ENCODE measurements at places on chromosomes 2 and 18. TPM values are rescaled to one million over a fixed set of nuclear protein-coding genes. Genes with fewer than 3 reads are reported as not detected.
A peak's percentile ranks its signal among the peaks of the same experiment; 100 is the strongest.

DNA sequence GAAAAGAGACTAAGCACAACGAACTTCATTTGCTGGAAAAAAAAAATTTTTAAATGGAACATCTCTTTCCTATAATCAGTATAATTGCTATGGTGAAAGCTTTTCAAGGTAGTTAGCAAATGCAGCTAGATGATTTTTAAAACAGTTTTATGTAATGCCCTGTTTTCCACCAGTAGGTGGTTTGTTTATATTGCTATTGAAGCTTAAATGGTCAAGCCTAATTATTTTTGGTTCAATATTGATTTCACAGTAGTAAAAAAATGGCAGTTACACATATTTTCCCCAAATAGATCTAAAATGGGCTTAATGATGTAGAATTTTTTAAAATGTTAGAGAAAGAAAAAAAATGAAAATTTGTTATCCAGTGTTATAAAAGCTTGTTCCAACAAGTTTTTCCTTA, 70.2 kb downstream of the CDH19 start:
- no peak overlapping the region for H3K27ac ChIP-seq
- no peak for DNase-seq
- no peaks in the 10 kb centered on the region for H3K27me3 ChIP-seq
- H3K36me3 ChIP-seq, result no peaks in the 10 kb centered on the region
- no peak overlapping the region for H3K4me3 ChIP-seq
- H3K4me1 ChIP-seq, result no peaks in the 10 kb centered on the region

DNA sequence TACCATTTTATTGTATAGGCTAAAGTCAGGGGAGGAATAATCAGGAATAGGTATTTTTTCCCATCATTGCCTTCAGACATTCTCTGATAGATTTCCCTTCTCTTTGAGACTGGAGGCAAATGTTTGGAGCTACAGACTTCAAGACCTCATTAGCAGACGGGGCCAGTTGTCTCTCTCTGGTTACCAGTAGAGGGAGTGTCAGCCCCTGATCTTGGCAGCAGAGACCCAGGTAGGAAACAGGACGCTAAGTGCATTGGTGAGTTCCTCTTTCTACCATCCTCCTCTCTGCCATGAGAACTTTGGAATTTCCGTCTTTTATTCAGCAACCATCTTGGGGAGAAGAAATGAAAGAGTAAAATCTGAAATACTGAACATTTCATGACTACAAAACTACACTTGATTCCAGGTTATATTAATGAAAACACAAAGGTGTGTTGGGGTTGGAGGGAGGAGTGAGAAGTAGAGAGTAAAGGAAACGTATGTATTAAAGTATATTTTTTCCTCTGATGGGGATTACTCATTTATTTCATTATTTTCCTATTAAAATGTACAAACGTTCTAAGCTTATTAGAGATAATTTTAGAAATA, 186.2 kb upstream of the GCFC2 start:
- H3K27me3 ChIP-seq, result no peaks in the 10 kb centered on the region
- peak; percentile 82 for DNase-seq
- H3K4me1 ChIP-seq, result no peaks in the 10 kb centered on the region

- peak overlapping the region; percentile 97 for H3K4me3 ChIP-seq
- H3K36me3 ChIP-seq, result peaks cover 38% of the 10 kb centered on the region
- H3K27me3 ChIP-seq, result no peaks in the 10 kb centered on the region
- H3K4me1 ChIP-seq, result no peaks in the 10 kb centered on the region
- peak overlapping the region; percentile 46 for H3K27ac ChIP-seq
These were observed 657 bp downstream of the ARL6IP6 start for GRCh38 chr2:152718909-152719645.

DNA sequence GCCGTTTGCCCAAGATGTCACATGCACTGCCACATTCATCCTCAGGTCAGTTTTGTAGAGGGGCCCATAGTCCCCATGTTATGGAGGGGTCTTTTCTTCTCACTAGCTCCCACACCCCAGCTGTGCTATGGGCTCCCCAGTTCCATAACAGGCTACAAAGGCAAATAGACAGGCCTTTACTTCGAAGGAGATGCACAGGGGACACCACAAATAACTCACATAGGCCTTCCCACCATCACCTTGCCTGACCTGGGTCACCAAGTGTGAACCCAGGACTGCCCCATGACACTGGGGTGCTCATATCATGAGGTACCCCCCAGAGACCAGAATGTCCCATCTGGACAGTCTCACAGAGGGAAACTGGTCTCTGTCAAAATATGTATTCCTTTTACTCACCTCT, 15.0 kb upstream of the INO80C start:
- DNase-seq, result no peak
- H3K27ac ChIP-seq, result no peak overlapping the region
- H3K36me3 ChIP-seq, result no peaks in the 10 kb centered on the region
- no peaks in the 10 kb centered on the region for H3K4me1 ChIP-seq
- no peaks in the 10 kb centered on the region for H3K27me3 ChIP-seq

DNA sequence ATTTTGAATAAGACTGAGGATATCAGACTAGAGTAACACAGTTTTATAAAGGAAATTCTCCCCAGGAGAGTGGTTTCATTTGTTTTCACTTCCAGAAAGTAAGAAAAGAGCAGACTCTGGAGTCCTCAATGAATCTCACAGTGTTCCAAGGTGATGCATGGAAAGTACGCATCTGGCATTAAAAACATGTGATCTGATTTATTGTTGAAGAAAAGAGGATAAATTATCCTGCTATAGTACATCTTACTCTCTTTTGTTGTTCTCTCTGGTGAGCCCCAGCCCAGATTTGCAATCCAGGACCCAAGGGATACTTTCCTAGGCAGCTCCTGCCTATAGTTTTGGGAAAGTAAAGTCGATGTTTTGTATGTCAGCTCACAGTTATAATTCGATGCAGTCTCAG, 285.9 kb downstream of the CTNNA2 start:
- H3K4me1 ChIP-seq, result peaks cover 6% of the 10 kb centered on the region
- peaks cover 12% of the 10 kb centered on the region for H3K36me3 ChIP-seq
- no peak overlapping the region for H3K27ac ChIP-seq
- DNase-seq, result no peak
- H3K27me3 ChIP-seq, result no peaks in the 10 kb centered on the region

GRCh38 chr2:185835974-185836373, 97.4 kb downstream of the FSIP2 start:
- H3K4me3 ChIP-seq, result no peak overlapping the region
- H3K27me3 ChIP-seq, result no peaks in the 10 kb centered on the region
- DNase-seq, result no peak
- peaks cover 5% of the 10 kb centered on the region for H3K36me3 ChIP-seq

DNA sequence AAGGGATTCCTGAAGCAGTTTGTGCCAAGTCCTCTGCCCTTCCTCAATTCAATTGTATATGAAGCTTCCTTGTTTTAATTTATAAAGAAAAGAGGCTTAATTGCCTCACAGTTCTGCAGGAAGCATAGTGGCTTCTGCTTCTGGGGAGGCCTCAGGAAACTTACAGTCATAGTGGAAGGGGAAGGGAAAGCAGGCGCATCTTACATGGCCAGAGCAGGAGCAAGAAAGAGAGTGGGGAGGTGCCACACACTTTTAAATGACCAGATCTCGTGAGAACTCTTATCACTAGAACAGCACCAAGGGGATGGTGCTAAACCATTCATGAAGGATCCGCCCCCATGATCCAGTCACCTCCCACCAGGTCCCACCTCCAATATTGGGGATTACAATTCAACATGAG, 114.2 kb downstream of the SGPP2 start:
- H3K36me3 ChIP-seq, result peaks cover 5% of the 10 kb centered on the region
- H3K4me1 ChIP-seq, result no peaks in the 10 kb centered on the region
- no peak overlapping the region for H3K4me3 ChIP-seq
- no peak for DNase-seq

DNA sequence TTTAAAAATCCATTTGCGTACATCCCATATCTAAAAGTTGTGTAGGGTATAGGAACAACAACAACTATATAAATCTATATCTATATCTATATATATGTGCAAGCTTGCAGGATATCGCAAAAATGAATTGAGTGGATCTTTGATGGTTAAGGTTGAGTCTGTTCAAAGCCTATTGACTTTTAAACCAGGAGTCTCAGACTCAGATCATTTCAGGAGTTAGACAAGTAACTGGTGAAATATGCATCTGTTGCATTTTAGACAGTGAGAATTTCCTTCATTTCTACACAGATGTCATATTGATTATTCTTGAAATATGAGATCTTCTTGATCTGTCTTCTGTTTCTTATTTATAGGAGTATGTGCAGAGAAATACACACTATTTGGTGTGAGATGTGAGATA, 66.5 kb downstream of the PARD3B start:
- H3K27me3 ChIP-seq, result no peaks in the 10 kb centered on the region
- no peaks in the 10 kb centered on the region for H3K4me1 ChIP-seq
- no peak overlapping the region for H3K27ac ChIP-seq

- H3K4me3 ChIP-seq, result no peak overlapping the region
- H3K36me3 ChIP-seq, result no peaks in the 10 kb centered on the region
- no peak overlapping the region for H3K27ac ChIP-seq
- DNase-seq, result no peak
These were observed 3.5 kb upstream of the IGFBP5 start for GRCh38 chr2:216698895-216699294.

TMEM37 gene
- total RNA-seq, result 4.2 TPM

APOB gene
- total RNA-seq, result 0.26 TPM

IL1F10 gene
- not detected for total RNA-seq

ACADL gene
- 0.24 TPM for total RNA-seq

MYL1 gene
- total RNA-seq, result not detected

CTAGE1 gene
- not detected for total RNA-seq

MYO7B gene
- not detected for total RNA-seq
